ENCODE measurements at places on chromosomes 4 and X. TPM values are rescaled to one million over a fixed set of nuclear protein-coding genes. Genes with fewer than 3 reads are reported as not detected.

TRPC3 gene
- total RNA-seq = 0.67 TPM

SLC4A4 gene
- total RNA-seq = 90.7 TPM

BCOR gene
- total RNA-seq = 67.4 TPM

MED12 gene
- total RNA-seq = 31.3 TPM

FAM53A gene
- 22.1 TPM for total RNA-seq

USP51 gene
- total RNA-seq = 7.6 TPM

NAP1L2 gene
- 13.9 TPM for total RNA-seq

FAM9C gene
- total RNA-seq = 0.11 TPM

SHISA3 gene
- 4.8 TPM for total RNA-seq

TEX13B gene
- not detected for total RNA-seq

ARMCX2 gene
- total RNA-seq = 118 TPM

HSFX3 gene
- not detected for total RNA-seq

SYNPO2 gene
- total RNA-seq = 17.4 TPM

PRRG1 gene
- 24.0 TPM for total RNA-seq

TMEM144 gene
- total RNA-seq = 34.3 TPM

GLRA2 gene
- not detected for total RNA-seq

GAB3 gene
- total RNA-seq = 8.1 TPM

Data from thyroid gland (tissue), 4 donors.